Sigmoid colon (tissue), 7 donors: ENCODE measurements at places on chromosomes 1 and 21. TPM values are rescaled to one million over a fixed set of nuclear protein-coding genes. Genes with fewer than 3 reads are reported as not detected.
A peak's percentile ranks its signal among the peaks of the same experiment; 100 is the strongest.

GRCh38 chr1:102834688-102835320, 273.5 kb downstream of the COL11A1 start:
- no peak for DNase-seq

GRCh38 chr1:36871146-36871971, 163.0 kb downstream of the GRIK3 start:
- DNase-seq = peak; percentile 66

GRCh38 chr1:203217139-203217655, 12.3 kb downstream of the CHIT1 start:
- DNase-seq = no peak

GRCh38 chr1:15703562-15703961, 19.4 kb downstream of the PLEKHM2 start:
- DNase-seq = peak; percentile 94

DNA sequence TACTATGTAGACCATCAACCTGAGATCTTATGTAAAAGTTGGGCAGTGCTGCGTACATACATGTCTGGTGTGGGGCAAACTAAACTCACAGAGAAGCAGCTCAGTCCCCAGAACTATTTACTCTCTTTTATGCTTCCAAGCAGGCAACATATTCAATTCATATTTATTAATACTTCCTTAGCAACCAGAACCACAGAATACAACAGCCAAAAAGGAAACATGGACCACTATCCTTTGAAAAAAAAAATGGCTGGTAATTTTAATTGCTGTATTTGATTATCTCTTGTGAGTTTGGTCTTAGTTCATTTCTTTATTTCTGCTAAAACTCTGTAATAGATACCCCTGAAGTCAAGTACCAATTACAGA, 1.5 kb upstream of the PPP1R15B start:
- no peak for DNase-seq

Gene PLA2G2C
- total RNA-seq = 1.5 TPM

- peak; percentile 76 for DNase-seq
These were observed 738 bp upstream of the CDC42BPA start for GRCh38 chr1:227318853-227319607.

DNA sequence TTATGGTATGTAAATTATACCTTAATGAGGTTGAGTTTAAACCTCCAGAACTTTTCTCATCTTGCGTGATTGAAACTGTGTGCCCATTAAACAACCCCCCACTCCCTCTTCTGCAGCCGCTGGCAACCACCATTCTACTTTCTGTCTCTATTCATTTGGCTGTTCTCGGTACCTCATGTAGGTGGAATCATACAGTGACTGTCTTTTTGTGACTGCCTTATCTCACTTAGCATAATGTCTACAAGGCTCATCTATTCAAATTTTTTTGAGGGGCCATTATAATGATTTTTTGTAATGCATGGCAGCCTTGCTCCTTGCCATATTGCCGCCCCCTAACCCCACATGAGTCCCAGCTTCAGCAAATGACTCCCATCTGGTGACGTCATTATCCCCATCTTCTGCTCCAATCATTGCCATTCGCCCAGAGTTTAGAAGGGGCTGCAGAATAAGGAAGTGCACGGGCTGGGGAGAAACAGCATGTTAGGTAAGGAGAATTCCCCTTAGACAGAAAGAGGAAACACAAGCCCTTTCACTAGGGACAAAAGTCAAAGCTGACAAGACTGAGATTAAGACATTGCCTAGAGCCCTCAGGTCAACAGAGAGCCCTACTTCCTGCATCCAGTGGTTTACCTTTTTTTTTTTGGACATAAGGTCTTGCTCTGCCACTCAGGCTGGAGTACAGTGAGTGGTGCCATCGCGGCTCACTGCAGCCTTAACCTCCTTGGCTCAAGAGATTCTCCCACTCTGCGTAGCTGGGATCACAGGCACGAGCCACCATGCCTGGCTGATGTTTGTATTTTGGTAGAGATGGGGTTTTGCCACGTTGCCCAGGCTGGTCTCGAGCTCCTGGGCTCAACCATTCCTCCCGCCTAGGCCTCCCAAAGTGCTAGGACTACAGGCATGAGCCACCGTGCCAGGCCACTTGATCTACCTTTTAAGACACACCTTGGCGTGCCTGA, 78.4 kb upstream of the ERRFI1 start:
- DNase-seq = no peak

DNA sequence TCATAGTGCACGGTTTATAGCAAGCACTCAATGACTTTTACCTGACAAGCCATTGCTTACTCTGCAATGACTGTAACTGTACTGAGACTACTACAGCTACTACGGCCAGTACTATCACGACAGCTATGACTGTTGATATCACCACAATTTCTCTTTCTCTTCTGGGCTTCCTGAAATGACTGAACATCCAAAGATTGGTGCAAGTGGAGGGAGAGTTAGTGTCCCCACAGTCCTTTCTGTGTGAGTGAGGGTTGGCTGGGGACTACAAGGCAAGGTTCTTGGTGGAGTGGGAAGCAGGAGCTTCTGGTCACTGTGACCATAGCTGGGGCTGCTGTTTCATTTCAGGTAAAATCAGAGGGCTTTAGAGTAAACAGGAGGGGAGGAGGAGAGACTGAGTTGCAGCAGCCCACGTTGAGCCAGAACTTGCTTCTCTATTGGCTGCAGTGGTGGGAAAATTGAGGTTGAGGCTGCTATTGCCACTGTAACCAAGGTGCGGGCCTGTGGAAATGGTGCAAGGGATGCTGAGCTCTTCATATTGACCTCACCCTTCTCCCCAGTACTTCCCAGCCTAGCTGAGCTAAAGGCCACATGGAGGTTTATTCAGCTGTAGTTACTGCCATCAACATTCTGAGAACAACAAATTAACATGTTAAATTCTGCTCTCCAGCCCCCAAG, 14.1 kb upstream of the IL10 start:
- no peak for DNase-seq

DNA sequence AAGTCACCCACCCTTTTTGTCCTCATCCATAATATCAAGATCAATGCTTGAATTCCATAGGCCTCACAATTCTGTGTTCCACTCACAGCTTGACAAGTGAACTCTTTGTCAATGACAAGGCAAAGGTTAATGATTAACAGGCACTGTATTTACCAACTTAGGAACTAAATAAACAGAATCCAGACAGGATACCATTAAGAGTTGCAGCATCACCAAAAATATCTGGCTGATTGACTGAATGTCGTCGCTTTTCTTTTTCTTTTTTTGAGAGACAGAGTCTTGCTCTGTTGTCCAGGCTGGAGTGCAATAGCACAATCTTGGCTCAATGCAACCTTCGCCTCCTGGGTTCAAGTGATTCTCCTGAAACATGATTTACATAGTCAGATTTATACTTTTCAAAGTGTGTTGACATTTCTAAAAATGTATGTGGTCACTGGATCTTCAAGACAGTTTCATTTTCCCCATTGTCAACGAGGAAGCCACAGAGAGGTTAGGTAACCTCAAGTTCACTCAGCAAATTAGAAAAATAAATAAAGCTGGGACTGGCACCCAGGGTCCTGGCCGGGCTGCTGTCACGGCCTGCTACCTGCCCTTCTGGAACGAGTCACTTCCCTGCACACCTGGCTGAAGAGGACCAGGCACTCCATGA, 81.0 kb downstream of the PDE9A start:
- peak; percentile 12 for DNase-seq

GRCh38 chr1:2253797-2254480, 25.8 kb downstream of the SKI start:
- DNase-seq = no peak

GRCh38 chr1:194117582-194117981, 931.2 kb upstream of the B3GALT2 start:
- DNase-seq = peak; percentile 52

DNA sequence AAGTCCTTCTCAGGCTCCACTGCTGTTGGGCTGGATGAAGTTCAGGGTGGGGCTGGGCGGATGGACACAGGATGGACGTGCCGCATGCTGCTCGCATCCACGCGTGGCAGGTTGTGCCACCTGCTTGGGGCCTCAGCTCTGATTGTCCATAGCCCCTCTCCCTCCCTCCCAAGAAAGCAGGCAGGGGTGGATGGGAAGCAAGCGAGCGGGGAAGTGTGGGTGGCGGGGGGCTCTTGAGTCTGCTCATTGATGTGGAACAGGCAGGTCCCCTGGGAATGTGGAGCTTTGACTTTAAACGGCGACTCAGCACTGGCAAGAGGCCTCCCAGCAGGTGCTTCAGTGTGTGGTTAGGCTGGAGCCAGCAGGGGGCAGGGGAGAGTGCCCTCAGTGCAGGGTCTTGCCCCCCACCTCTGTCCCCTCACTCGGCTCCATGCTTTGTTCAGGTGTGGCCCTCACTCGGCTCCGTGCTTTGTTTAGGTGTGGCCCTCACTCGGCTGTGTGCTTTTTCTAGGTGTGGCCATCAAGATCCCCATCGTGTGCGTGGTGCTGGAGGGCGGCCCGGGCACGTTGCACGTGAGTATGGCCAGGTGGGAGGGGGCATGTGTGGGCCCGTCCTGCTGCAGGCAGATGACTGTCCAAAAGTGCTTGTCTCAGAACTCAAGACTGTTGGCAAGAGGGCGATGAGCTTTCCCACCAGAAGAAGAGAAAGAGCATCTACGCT, 23.9 kb downstream of the TRPM2 start:
- DNase-seq = no peak

DNA sequence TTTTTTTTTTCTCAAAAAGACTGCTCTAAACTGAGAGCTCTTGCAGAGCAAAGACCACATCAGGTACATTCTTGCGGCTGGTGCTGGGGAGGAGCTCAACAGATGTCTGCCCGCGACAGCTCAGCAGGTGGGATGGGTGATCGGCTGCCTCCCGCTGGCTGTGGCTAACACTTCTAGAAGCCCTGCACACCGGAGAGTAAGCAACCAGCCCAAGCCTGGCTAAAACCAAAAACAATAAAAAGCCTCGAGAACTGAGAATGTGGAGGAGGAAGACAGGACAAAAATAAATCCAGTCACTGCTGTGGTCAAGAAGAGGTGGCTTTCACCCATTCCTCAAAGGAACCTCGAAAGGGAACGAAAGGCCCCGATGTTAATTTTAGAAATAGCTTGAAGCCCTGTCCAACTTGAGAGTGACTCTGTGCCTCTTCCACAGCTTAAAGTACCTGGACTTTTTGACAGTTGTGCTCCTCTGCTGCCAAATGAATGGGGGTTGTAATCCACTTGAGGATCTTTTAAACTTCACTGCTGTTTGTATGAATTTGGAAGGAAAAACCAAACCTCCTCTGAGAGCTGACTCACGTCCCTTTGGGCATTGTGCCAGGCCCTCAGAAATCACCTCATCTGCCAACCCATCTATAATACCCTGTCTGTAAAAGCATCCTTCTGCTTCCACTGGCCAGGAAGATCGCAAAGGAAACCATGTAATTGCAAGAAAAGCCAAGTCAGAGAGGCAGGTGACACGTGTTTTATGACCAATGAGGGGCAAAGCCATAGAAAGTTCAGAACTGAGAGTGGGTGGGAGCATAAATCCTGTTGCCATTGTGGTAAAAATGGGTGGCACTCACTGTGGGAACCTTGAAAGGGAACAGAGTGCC, 78.6 kb downstream of the KCNN3 start:
- DNase-seq = no peak

DNA sequence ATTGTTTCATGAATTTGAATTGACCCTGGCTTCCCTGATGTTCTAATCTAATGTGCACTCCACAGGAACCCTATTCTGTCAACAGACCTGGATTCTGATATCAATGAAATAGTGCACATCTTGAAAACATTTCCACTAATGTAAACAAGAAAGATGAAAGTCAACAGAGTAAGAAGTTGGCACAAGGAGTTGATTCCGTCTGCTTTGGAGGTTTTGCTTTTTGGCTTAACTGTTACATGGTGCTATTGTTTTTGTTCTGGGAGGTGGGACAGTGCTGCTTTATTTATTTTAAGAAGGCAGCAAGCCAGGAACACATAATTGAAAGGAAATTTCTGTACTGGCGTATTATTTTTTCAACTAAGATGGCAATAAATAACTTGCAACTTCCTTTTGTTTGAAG, 73.3 kb downstream of the LEPR start:
- DNase-seq = no peak

- DNase-seq = no peak
These were observed 533.3 kb downstream of the PTBP2 start for GRCh38 chr1:97254731-97255463.

Gene BRINP3
- total RNA-seq = 0.36 TPM

GRCh38 chr1:67137307-67137753, 2.6 kb upstream of the C1orf141 start:
- DNase-seq = no peak

DNA sequence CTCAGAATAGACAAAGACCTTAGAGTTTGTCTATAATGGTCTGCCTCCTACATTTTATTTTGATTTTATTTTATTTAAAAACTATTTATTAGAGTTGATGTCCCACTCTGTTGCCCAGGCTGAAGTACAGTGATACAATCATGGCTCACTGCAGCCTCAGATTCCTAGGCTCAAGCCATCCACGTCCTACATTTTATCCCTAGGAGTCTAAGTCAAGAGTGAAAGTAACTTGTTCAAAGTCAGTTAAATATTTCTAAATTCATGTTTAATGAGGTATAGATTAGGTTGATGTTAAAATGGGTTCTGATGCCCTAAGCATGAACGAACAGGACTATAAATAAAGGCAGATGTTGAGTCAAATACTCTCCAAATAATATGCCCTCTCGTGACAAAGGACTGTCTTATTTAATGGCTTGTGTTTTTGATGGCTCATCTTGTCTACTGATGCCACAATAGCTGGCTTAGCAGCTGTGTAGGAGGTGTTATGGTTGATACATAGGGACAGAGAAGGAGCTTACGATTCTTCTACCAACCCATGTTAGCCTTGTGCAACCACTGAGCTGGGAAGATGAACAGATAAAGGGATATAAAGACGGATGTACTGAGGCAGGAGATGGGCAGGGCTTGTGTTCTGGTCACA, 66.0 kb upstream of the CR1L start:
- DNase-seq = no peak

Gene SFT2D2
- 41.3 TPM for total RNA-seq

Gene FLG2
- not detected for total RNA-seq

DNA sequence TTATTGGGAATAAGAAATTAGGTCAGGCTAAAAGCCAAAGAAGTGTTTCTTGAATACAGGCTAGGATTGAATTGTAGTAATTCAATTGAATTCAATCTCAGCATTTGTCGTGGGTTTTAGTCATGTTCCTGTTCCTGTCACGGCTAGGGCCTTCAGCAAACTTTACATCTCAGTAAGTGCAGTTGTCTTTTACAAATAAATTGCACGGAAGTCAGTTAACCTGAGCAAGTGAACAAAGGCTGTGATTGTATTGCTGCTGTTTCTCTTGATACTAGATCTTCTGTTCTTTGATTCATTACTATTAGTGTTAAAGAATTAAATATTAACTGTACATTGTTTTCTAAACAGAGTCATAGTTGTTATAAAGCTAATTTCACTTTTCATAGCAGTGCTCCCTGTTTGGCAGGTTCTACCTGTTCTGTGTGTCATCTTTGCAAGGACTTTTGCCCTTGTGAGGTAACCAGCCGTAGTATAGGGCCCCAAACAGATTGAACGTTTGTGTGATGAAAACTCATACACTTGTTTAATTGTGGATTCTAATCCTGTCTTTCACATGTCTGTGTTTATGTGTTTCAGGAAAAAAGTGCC, 164.4 kb downstream of the EDEM3 start:
- no peak for DNase-seq

DNA sequence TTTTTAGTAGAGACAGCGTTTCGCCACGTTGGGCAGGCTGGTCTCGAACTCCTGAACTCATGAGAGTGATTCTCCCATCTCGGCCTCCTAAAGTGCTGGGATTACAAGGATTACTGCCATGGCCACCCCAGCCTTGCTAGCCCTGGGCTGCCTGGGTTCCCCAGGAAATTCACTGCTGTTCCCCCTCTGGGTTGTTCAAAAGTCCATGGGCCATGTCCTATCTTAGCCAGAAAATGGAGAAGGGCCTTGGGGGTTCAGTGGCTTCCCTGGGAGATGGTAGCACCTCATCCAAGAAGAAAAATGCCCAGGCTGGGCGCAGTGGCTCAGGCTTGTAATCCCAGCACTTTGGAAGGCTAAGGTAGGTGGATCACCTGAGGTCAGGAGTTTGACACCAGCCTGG, 20.9 kb downstream of the SLC26A9 start:
- DNase-seq = peak; percentile 25
